Left hindlimb (tissue), 1 donor: ENCODE measurements at places on chromosomes 4 and X.

DNA sequence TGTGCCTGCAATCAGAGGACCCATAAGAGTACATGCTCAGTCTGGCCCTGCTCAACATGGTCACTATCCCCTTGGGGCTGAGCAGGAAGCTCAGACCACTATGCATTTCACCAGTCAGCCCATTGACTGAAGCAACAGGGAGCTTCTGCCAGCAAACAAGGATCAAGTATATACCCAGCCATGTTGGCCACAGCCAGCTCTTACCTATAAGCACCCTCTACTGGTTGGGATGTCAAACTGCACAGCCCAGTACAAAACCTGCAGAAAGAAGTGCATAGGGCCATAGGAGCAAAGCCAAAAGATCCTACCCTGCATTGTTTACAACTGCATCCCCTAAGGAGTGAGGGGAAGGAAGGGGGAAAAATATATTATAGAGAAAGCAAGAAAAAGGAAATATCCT, 214.4 kb upstream of the CPEB2 start:
- DNase-seq: no peak

DNA sequence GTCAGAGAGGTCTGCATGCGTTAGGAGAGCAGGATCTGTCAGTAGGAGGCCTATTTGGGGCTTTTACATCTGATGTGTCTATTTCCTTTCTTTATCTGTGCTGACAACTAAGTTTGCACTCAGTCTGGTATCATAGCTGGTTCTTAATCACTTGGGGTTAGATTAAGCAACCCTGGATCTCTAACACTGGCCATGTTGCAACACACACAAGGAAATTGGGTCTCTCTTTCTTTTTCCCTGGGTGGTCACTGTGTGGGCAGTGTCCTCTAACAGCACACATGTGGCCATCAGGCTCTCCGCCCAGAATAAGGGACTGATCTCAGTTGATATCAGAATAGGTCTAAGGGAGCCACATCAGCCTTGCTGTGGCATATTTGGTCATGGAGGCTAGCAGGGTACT, 38.9 kb downstream of the IGFBP7 start:
- no peak for DNase-seq

DNA sequence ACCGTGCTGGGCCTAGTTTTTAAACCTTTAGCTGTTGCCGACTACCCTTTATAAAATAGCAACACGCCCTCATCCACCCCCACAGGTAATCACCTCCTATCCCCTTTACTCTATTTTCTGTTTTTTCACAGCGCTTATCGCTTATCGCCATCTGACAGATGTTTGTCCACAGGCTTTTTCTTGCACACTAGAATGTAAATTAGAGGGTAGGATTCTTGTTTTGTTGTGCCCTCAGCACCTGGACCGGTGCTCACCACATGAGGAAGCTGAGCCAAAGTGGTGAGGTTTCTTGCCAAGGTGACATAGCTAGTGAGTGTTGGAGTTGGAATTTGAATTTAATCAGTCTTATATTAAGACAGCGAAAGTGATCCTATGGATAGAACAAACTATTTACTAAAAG, 2.9 kb upstream of the RBBP7 start:
- DNase-seq: no peak

- peak; percentile 68 for DNase-seq
Observed at GRCh38 chr4:40908702-40909362, 159.1 kb downstream of the NSUN7 start.

DNA sequence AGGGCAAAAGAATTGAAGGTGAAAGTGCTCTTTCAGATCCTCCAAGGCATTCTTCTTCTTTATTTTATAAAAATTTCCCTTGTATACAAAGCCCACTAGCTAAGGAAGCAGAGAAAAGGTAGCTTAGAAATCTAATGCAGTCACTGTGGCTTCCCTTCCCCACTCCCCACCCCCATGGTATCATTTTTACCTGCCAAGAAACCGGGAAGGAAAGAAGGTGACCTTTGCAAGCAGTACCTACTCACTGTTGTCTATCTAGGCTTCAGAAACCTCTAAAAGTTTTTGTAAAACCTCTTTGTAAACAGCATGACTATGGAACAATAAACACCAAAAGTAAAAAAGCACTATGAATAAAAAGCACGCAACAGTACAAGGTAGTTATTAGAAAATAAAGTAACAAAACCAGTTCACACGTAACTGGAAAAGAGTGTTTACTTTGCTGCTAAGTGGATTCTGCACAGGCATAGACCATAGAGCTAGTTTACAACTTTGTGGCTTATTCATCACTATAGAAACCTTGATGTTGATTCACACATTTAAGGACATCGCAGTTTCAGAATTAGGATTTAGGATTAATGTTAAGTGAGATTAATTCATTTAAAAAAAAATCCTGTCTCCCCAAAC, 109.6 kb upstream of the FTHL17 start:
- no peak for DNase-seq

DNA sequence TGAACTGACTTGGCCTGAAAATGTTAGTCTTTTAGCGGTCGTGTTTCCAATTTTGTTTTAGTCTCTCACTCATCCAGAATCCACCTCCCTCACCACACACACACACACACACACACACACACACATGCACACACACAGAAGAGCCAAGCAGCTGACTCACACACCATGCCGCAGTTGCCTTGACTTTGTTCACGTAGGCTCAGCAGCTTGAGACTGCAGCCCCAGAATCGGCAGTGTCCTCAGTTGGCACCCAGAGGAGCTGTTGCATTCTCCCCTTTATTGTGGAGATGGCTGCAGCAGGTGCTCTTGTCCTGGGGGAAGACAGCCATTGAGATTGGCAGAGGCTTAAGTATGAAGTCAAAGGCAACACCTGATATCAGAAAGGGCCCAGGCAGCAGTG, 20.9 kb upstream of the XPNPEP2 start:
- peak; percentile 81 for DNase-seq

- DNase-seq: no peak
Observed at GRCh38 chr4:16261313-16261878, 35.1 kb upstream of the TAPT1 start.

DNA sequence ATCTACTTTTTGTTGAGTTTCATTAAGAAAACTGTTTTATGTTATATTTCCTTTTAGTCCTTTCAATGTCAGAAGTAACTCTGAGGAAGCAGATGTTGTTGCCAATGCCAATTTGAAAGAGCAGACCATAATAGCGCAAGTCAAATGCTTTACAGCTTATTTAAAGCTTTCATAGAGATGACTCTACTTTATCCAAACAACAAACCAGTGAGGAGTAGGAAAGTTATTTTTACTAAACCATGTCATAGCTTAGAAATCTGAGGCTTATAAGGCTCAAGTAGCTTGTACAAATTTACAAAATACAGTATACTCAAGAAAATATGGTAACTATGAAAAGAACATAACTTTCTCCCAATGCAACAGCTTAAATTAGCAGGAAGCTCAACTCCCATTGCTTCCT, 40.1 kb upstream of the SPOCK3 start:
- DNase-seq: no peak

DNA sequence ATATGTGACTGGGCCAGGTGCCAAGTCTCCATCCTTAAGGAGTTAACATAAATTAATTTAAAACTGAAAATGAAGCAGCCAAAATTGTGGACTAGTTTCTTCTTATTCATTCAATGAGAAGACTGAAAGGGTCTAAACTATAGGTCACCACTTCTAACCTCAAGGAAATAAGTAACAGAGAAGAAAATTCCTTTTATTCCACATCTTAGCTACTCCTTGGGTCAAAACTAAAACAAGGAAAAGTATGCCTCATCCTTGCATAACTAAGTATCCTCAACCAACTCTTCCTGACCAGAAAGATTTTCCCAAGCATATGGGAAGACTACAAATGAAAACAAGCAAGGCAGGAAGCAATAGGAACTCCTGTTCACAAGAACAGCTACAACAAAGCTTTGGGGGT, 71.2 kb downstream of the ZNF827 start:
- DNase-seq: no peak

DNA sequence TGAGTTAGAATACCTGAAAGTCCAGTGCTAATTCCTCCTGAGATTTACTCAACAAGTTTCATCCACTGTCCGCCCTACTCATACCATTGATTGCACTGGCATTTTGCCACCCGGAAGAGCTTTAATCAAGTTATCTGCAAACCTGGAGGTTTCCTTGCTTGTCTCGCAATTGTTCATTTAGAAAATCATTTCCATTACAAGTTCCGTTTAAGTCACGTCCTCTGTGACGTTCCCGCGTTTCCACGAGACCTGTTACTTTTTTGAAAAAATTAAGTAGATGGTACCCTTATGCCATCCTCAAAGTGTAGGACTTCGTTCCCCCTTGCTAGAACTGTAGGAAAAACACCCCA, 761 bp upstream of the FRYL start:
- DNase-seq: no peak

- no peak for DNase-seq
Observed at GRCh38 chr4:98446499-98447375, 185.6 kb downstream of the RAP1GDS1 start.

- DNase-seq: no peak
Observed at GRCh38 chrX:42398967-42399631, 378.9 kb downstream of the PPP1R2C start.

DNA sequence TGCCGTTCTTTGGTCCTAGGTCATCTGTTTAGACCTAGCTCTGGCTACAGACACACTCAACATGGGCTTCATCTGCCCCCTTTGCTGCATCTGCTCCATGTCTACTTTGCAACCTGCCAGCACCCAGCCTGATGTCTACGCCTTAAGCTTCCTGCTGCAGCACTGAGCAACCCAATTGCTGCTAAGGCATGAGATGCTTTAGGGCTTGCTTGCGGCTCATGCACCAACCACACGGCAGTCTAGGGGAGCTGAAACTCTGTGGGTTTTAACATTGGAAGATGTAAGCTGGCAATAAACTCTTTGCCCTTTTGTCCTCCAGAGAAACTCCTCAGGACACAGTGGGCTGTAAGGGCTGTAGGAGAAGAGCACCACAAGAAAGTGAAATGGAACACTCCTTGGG, 11.7 kb upstream of the CLNK start:
- DNase-seq: no peak

DNA sequence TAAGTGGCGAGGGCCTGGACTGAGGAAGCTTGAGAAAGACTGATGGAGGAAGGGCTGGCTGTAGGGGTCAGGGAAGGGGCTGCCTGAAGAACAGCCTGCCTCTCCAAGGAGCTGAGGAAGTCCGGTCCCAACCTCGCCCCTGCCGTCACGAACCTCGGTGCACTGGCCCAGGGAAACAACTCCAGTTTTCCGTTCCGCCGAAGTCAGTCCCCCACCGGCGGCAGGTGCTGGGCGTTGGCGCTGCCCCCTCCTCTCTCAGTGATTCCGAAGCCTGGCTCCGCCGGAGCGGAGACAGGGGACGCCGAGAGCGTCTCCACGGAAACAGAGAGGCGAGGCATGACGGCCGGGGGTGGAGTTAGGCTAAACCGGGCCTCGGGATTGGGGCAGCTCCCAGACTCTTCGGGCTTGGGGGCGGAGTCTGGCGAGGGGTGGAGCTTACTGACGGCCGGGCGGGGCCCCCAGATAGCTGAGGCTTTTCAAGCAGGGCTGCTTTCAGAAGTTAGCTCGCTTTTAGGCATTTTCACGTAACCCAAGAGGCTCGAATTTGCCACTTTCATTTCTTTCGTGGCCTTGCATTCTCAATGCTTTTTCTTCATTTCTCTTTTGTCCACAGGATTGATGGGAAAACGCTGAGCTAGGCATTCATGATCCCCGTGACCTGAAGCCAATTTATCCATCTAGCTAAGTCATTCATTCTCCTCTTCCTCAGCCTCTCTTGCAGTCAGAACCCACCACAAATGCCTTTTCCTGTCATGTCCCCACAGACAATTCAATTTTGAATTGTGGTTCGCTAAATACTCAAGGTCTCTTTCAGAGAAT, at the start of gene TTC29:
TSS of gene TTC29 (minus strand) at position 309 of the 819 bp plus-strand sequence. CDS start 5,969 bp downstream, outside the sequence.
- peak; percentile 92 for DNase-seq

DNA sequence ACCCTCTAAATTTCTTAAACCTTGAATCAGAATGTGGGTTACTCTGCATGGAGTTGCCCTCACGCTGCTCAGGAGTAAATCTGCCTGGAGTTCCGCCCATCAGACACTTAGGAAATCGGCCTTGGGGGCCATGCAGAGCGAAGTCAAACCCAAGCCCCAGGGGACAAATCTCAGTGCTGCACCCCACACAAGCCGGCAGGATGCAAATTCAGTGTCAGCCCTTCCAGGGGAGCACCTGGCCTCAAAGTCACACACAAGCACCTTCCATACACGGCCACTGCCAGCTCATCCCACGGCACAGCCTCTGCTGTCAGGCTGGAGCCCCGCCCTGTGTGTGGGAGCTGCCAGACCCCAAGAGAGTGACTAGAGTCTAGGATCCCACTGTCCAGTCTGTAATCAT, 27.4 kb downstream of the RNF212 start:
- DNase-seq: no peak

DNA sequence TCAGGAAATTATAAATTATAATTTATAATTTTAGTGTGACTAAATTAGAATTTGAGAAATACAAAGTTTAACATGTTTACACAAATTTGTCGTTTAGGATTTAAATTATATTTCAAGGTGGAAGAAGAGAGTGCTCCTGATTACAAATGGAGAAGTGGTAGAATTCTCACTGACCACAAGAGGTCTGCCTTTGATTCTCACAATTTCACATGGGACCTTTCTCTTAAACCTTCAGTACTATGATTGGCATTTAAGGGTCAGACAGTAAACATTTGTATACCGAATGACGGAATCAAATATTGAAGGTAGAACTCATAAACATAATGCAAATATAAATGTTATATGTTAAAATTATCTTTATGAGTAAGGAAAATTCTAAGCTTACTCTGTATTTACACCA, 171.7 kb downstream of the SLIT2 start:
- no peak for DNase-seq

DNA sequence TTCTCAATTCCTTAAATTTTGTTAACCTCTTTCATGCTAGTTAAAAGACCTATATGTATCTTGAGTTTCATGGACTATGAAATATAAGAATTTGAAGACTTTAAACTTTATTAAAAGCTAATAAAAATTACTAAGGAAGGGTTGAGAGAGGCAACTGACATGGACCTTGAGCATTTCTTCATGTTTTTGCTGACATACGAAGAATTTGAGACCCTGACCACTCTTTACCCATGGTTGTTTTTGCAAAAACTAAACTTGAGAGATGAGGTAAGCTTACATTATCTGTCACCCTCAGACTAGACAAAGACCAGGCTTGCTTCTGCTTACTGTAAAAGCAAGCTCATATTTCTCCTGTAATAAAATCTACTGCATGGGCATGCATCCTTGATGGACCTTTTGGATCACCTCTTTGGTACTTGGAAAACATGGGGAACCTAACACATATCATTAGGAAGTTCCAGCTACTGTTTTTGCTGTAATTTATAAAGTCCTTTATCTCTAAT, 338.2 kb upstream of the PABPC4L start:
- DNase-seq: no peak

GRCh38 chr4:142707401-142707800, 138.7 kb downstream of the INPP4B start:
- DNase-seq: no peak

DNA sequence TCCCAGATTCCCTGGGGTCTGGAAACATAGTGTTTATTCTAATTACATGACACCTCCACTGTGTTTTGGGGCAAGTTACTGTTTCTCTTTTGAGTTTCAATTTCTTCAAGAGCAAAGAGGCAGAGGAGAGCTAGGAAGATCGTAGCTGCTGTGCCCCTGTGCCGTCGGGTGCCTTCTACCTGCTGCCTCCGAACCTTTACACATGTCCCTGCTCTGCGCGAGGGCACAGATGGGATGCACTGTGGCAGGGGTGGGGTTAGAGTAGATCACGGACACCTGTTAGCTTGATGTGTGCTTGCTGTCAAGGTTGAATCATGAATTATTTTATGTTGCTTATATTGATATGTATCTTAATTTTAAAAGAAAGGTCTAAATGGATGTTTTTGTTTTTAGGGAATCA, 71.1 kb upstream of the MSANTD1 start:
- no peak for DNase-seq
